ENCODE measurements at places on chromosomes 12 and 14.

- DNase-seq, result no peak
Observed at GRCh38 chr14:54572316-54572715, 5.4 kb downstream of the SAMD4A start.

DNA sequence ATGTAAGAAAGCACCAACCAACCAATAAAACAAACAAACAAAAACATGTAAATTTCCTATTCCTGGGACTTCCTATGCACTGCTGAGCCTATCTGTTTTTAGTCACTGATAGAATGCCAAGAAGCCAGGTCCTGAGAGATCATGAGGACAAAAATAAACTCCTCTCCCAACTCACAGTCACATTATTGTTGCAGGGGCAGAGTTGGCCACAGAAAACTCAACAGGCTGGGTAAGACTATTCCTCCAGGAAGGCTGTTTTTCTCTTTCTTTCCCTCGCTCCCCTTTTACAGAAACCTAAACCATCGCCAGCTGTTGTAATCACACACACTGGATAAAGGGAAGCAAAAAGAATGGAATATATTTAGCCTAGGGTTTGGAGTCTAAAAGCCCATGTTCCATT lies 55.8 kb upstream of the METAP2 start:
- no peak for DNase-seq

DNA sequence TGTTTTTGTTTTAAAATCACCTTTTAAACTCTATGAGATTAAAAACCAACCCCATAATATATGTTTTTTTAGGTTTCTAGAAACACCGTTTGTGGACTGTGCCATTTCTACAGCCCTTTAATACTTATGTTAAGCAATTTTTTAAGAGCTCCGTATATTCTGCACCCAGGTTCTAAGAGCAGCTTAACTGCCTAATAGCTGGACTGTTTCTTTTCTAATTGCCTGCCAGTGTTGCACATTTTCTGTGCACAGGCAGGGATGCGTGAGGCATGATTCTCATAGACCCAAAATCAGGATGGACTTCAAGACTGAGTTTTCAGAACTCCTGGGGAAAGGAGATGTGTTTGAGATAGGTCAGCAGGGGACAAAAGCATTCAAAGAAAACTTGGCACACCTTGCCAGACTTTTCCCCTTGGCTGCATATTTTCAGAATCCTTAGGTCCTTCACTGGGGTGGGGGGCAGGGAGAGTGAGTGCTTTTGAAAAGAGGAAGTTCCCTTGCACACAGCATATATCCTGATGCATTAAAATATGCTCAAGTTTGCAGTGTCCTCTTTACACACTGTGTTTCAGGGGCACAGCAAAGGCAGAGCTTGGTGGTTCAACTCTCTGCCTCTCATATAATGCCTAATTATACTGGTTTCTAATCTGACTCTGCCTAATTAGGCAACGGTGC lies 27.9 kb downstream of the TMEM30B start:
- DNase-seq, result no peak

DNA sequence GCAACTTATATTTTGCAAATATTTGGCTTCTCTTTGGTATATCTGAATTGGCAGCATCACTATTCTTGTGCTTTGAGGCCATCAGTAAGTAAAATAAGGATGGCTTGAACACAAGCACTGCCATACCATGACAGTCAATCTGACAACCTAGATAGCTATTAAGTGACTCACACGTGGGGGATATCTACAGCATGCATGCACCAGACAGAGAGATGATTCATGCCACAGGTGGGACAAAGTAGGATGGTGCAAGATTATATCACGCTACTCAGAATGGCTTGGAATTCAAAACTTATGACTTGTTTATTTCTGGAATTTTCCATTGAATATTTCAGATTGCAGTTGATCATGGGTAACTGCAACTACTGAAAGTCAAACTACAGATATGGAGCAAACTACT lies 675.6 kb upstream of the MDGA2 start:
- DNase-seq, result no peak

DNA sequence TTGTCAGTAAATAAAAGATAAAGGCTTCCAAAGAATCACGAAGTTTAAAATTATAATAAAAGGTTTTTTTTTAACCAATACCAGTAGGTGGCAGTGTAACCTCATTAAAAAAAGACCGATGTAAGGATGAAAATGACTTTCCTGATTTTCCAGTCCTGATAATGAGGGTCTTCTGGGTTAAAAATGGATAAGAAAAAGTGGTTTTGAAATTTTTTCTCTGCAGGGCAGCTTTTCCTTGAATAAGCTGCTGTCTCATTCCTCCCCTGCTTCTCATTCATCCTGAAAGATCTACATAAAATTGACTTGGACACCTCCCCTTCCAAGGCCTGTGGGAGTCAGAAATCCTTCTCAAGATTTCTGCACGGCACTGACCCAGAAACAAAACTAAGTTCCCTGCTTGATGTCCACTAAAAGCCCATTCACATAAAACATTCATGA lies 58.9 kb upstream of the FBXO33 start:
- no peak for DNase-seq

DNA sequence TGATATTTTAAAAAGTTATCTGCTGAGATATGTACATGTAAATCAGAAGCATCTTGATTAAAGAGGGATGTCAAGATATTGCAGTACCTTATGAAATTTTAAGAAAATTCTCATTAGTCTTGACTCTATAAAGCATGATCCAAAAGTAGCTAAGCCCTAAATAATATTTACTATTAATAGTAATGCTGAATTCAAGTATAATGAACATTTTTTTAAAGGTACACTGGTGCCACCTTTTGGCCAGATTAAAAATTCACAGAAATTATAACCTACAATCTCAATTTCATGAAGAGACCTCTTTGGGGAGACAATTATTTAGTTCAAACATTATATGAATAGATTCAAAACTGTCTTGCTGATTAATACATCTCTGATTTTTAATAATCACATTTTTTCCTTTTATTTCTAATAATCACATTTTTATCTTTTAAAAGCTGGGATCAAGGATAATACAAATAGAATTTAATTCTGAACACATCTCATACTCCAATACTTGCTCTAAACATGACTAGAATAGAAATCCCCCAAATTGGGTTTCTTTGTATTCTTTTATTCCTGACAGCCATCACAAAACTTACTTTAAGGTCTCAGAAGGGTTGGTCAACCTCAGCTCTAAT lies 13.4 kb downstream of the AKAP5 start:
- DNase-seq, result no peak

- DNase-seq, result no peak
Observed at GRCh38 chr12:47823422-47824086, 3.9 kb upstream of the HDAC7 start.

- no peak for DNase-seq
Observed at GRCh38 chr14:65506801-65507200, 94.3 kb downstream of the FUT8 start.

- DNase-seq, result no peak
Observed at GRCh38 chr14:64584190-64584589, 34.4 kb downstream of the PPP1R36 start.

DNA sequence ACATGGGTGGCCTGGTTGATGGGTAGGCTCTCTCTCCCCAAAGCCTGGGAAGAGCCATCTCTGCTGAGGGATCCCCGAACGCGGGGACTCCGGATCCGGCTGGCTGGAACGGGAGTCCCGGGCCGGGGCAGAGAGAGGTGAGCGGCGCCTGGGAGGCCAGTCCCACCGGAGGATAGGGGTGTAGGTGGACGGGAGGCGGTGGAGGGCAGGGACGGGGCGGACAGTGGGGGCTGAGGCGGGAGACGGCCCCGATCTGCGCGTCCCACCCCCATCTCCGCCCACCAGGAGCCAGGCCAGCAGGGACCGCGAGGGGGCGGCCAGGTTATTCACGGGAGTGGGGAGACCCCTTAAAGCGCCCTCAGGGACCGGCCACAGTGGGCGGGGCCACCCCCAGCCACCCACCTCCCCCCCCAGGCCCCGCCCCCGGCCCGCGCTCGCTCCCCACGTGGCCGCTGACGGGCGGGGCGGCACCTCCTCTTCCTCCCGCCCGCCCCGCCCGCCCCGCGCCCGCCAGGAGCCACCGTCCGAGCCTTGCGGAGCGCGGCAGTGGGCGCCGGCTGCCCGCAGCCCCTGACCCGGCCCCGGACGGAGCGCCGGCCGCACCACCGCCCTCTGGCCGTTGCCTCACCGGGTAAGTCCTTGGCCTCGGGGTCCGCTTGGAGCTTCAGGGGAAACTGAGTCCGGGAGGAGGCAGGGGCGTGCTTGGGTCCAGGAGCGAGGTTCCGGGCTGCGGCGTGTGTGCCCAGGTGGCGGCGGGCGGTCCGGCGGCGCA lies at the start of gene INF2:
Gene INF2 (plus strand): TSS at position 510 of the 772 bp plus-strand sequence. CDS start 11,748 bp downstream, outside the sequence.
- no peak for DNase-seq

DNA sequence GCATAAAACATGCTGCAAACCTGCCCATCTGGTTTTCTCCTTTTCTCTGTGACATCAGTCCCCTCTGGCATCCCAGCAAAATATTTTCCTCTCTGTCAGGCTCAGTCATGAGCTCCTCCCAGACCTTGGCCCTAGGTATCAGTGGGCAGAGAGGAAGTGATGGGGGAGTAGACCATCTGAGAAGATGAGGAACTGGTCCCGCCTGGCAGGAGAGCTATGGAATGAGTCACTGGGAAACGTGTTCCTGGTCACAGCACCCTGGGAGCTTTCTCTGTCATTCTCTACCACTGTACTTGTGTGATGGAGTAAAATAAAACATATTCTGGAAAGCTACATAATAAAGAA lies 5.0 kb upstream of the SRSF9 start:
- no peak for DNase-seq

GRCh38 chr12:100963381-100963780 lies 168.8 kb downstream of the ANO4 start:
- no peak for DNase-seq

DNA sequence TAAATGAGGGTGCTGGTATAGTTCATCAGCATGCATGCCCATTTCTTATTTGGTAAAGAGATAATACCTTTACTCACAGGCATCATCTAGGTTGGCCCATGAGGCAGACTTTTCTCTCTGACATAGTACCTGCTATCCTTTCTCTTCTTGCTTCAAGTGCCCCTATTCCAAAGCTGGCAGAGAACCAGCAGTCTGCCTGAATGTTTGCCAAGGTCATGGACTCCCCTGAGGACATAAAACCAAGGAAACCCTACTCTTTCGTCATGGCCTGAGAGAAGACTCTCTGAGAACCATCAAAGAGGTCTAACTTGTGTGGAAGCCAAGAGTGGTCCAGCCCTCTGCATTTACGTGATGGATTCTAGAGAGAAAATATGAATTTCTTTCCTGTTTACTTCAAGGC lies 11.9 kb downstream of the PPP1R36 start:
- no peak for DNase-seq

DNA sequence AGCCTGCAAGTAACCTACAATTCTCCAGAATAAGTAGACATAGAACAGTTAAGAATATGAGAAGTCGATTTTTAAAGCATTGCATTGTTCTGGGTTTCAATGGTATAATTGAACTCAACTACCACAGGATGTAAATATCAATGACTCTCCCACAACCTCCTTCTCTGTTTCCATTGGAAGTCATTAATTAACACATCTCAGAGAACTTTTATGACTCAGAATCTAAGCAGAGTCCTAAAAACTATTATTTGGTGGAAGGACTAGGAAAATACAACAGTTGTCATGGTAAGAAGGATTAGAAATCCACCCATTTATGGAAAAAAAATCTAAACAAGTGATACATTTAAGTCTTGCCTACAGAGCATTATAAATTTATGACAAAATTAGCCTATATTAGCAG lies 21.1 kb upstream of the CPNE8 start:
- DNase-seq, result no peak

DNA sequence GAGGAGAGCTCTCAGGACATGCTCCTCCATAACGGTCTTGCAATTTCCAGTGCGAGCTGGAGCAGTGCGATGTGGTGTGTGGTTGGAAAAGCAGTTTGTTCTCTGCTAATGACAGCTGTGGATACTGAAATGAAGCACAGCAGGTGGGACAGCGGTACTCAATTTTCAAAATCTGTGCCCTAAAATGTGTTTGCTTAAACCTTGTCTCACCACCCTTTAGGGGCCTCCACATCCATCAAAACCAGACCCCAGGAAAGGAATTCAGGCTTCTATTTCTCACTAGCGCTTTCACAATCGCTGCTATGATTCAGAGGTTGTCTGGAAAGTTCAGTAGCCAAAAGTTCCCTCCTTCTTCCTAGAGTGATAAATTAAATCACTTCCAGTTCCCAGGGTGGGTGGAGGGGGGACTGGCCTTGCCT lies 440.8 kb downstream of the EGLN3 start:
- DNase-seq, result no peak

DNA sequence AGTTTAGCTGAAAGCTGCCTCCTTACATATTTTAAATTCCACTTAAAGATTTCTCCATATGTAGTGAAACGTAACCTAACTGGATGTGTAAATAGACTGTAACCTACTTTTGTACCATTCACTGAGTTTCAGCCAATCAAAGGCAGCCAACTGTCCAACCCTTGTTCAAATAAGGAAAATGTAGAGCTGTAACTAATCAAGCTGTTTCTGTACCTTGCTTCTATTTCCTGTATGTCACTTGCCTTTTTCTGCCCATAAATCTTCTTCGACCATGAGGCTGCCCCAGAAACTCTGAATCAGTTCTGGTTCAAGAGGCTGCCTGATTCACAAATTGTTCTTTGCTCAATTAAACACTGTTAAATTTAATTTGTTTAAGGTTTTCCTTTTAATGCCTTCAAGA lies 6.3 kb downstream of the SLC7A8 start:
- no peak for DNase-seq

DNA sequence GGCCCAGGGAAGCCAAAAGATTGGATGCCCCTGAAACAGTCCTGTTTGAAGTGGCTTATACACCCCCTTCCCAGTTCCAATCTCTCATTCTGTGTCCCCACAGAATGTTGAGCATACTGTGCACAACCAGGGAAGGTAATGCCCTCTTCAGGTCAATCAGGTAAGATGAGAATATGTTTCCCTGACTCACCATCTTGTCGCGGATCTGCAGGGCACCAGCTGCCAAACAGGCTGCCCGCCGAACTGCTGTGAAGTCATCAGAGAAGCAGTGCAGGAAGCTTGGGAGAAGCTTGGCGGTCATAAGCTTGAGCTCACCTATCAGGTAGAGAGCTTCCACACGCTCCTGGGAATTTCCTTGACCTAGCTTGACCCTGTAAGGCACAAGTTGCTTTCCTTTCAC lies 9.6 kb downstream of the RIOX1 start:
- no peak for DNase-seq

- no peak for DNase-seq
Observed at GRCh38 chr14:105422695-105423487, 3.3 kb downstream of the MTA1 start.

DNA sequence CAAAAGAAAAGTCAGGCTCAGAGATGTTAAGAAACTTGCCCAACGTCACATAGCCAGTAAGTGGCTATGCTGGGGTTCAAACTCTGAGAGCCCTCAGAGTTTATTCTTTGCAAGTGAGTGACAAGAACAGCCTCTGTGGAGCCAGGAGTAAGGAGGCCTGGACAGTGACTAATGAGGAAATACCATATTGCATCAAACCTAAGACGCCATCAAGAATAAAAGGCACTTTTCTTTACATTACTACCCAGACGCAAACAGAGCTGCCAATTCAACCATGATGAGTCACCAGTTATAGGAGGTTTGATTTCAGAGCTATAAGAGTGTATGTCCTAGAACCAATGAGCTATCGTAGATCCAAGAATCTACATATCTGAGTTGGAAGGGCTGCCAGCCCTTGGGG lies 9.4 kb downstream of the TNFRSF1A start:
- no peak for DNase-seq

GRCh38 chr12:123607756-123608155 lies 5.9 kb downstream of the DDX55 start:
- no peak for DNase-seq

GRCh38 chr12:2982361-2982760 lies 23.2 kb downstream of the TEAD4 start:
- DNase-seq, result no peak

- no peak for DNase-seq
Observed at GRCh38 chr14:35134329-35135123, 12.2 kb downstream of the PRORP start.

All from stimulated activated CD8-positive, alpha-beta memory T cell treated with anti-CD3 and anti-CD28 coated beads, Interleukin-15, amount 100 ng/mL, for 1 hour (primary cell).